ENCODE measurements at places on chromosomes 12 and 14. TPM values are rescaled to one million over a fixed set of nuclear protein-coding genes. Genes with fewer than 3 reads are reported as not detected.

FOXG1 gene
- total RNA-seq, result not detected

RPL36AL gene
- total RNA-seq, result 208 TPM

ACOT4 gene
- 0.49 TPM for total RNA-seq

DNA sequence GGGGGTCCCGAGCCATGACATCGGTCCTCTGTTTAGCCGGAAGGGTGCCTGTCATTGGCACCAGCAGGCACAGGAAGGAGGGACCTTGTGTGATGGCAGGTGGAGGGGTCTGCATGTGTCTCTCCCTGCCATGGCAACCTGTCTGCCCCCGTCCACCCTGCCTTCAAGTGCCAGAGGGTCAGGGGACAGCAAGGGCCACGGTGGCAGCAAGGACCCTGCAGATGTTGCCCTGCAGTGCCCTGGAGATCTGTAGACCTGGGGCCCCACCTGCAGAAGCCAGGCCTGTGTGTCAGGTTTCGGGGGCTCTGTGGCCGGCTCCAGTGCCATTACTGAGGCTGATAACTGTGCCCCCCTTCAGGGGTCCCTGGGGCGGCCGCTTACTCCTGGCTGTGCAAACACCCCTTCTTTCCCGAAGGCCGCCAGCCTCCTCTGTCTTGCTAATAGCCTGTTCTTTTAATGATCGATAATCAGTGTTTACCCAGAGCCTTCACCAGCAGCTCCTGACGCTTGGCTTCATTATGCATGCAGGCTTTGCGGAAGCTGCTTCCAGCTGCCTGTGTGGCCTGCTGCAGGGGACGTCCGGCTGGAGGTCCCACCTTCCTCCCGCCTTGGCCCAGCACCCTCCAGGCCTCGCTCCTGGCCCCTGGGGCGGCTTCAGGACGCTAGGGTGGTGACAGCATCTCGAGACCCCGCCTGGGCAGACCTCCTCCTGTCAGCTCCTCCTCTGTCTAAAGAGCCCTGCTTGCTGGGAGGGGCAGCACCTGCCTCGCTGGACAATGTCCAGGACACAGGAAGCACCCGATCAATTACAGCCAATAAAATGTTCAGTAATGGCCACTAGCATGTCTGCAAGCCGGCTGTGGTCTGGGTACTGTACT, 153.0 kb downstream of the KIF26A start:
- no peak for DNase-seq

DNA sequence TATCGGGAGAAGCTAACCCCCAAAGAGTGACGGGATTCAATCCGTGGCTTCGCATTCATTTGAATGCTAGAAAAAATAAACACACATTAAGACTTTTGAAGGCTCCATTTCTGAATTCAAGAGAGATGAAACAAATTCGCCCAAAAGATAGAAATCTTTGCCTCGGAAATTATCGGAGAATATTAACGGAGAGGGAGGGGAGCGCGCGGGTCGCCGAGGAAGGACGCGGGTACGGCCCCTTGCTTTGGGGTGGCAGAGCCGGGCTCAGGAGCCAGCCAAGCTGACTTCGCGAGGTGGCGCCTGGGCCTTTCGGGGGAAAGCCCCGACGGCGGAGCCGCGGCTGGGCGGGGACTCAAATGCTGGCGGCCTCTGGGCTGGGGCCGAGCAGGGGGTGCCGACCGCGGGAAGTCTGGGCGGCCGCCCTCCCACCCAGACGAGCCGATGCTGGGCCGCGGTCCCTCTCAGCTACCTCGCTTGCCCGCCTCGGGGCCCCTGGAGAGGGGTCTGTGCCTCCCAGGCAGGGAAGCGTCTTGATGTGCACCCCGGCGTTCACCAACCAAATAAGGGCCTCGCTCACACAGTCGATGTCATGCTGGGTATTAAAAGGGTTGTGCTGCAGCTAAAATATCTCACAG, 14.7 kb downstream of the NKX2-1 start:
- no peak for DNase-seq

- no peak for DNase-seq
These were observed 1.9 kb downstream of the SGPP1 start for GRCh38 chr14:63725786-63726460.

DNA sequence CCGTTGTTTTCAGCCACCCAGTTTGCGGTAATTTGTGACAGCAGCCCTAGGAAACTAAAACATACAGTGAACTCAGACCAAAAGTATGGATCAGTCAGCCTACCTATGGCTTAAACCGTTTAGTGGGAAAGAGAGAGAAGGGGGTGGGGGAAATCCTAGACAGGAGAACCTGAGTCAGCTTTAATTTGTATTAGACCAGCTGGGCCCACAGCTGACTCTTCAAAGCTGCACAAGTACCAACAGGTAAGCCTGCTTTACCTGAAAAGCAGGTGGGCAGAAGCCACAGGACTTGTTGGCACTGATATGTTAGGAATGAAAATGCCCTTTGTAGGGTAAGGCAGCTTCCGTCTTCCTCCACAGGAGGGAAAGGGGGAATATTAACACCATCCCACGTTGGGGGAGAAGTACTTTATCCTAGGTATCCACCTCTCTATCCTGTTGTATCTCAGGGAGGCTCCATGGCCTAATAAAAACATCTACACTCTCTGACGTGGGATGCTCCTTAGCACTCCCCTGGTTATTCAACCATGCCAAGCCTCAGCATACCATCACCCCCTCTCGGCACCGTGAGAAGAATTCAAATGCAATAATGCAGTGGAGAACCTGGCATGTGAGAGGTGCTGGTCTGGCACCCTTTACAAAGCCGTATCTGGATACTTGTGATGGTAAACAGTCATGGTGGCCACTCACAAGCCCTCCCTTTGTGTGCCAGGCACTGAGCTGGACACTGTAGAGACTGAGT, 70.3 kb downstream of the STON2 start:
- no peak for DNase-seq

DNA sequence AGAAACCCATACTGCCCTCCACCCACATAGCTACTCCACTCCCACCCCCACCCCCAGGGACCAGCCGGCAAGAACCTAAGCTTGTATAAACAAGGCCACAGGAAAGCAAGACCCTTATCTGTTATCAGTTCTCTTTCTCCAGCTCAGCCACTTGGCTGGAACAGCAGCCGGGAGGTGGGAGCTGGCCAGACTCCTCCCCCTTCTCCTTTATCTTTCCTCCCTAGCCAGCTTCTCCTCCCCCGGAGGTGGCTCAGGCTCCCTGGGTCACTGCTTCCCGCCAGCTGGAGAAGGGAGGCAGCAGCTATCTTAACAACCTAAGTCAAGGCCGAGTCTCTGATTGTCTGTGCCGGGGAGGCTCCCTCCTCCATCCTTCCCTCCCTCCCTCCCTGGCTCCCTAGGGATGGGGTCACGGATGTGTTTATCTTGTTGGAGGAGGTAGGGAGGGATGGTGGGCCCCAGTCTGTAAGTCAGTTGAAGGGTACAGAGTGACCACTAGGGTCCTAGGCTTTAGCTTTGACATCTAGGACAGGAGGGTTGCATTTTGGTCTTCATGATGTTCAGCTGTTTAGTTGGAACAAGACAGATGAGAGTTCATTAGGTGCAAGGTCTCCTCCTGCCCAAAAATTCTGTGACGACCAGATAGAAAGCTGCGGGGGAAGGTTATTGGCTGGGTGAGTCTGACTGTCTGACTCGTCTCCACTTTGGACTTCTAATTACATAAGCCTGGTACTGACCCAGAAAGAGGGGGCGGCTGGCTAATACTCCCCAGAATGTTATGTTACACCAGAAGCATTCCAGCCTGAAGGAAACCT, 29.7 kb downstream of the ZFP36L1 start:
- no peak for DNase-seq
